Endothelial cell of umbilical vein (primary cell): ENCODE measurements at places on chromosomes 16 and 17. TPM values are rescaled to one million over a fixed set of nuclear protein-coding genes. Genes with fewer than 3 reads are reported as not detected.

The WNT9B gene
- polyA plus RNA-seq = not detected in 2 replicates

The ENKD1 gene
- 16.7 and 21.9 TPM in 2 replicates for polyA plus RNA-seq

The MYCBPAP gene
- 0.05 and 0.40 TPM in 2 replicates for polyA plus RNA-seq

The TMEM238L gene
- polyA plus RNA-seq = not detected in 2 replicates

The PRR15L gene
- polyA plus RNA-seq = not detected in 2 replicates

The KIF2B gene
- not detected in 2 replicates for polyA plus RNA-seq

The SPATA32 gene
- polyA plus RNA-seq = not detected in 2 replicates

- H3K36me3 ChIP-seq = no peaks in the 10 kb centered on the region
- no peak overlapping the region for H3K4me3 ChIP-seq
- H3K27ac ChIP-seq = no peak overlapping the region
- no peak for DNase-seq
These were observed 54.8 kb downstream of the CDRT4 start for GRCh38 chr17:15412606-15413005.

GRCh38 chr16:56348168-56349085 lies 76.9 kb downstream of the AMFR start:
- H3K27ac ChIP-seq = no peak overlapping the region
- no peak overlapping the region for H3K4me3 ChIP-seq
- H3K4me1 ChIP-seq = no peaks in the 10 kb centered on the region
- H3K36me3 ChIP-seq = no peaks in the 10 kb centered on the region
- no peak for DNase-seq

- no peak for DNase-seq
- H3K36me3 ChIP-seq = no peaks in the 10 kb centered on the region
- no peaks in the 10 kb centered on the region for H3K27me3 ChIP-seq
- H3K4me1 ChIP-seq = no peaks in the 10 kb centered on the region
- no peak overlapping the region for H3K4me3 ChIP-seq
These were observed 442.3 kb upstream of the MON1B start for GRCh38 chr16:76748461-76749348.

DNA sequence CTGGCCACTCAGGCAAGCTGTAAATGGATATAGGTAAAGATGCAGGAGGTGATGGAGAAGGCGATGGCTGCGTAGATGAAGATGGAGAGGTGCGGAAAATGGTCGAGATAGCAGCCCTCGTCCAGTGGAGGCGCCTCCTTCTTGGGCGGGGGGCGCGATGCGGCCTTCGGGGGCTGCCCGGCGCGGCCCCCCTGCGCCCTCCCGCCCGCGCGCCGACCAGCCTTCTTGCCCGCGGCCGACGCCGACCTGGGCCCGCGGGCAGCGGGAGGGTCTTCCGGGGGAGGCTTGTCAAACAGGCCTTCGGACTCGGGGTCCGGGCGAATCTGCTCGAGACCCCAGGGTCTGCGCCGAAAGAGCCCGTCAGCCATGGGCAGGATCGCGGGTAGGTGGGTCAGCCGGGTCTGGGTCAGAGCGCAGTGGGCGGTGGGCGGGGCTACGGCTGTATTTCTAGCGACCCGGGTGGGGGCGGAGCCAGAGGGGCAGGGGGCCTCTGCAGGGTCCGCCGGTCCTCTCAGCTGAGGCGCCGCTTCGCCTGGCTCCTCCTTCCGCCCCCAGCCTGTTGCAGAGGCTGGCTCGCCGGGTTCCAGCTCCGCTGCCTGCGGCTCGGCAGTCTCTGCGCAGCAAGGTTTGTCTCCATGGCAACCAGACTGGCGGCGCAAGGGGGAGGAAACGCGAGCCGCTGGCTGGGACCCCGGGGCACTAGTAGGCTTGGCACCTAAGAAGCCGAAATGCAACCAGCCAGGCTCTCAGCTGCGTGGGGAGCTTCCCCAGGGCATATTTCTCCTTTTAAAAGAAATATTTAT lies 14.4 kb downstream of the MIS12 start:
- peak overlapping the region; percentile 79 for H3K4me3 ChIP-seq
- no peaks in the 10 kb centered on the region for H3K27me3 ChIP-seq
- DNase-seq = peak; percentile 85
- peaks cover 5% of the 10 kb centered on the region for H3K4me1 ChIP-seq

DNA sequence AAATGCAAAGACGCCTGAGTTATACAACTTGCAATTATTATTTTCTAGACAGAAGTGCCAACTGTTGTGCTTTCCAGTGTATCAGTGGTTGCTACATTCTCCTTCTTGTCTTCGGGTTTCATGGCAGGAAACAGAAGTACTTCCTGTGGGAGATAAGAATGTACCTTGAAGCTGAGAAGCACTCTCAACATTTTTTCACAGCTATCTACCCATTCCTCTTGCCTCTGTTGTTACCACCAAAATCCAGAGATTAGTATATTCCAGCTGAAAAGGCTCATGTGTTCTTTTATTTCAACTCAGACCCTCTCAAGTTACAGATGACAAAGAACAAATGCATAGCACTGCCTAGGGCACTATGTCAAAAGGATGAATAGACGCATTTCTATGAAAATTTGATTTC lies 4.8 kb upstream of the ADAT1 start:
- peak overlapping the region; percentile 48 for H3K27ac ChIP-seq
- DNase-seq = peak; percentile 54
- peaks cover 23% of the 10 kb centered on the region for H3K4me1 ChIP-seq
- H3K36me3 ChIP-seq = peaks cover 34% of the 10 kb centered on the region
- no peak overlapping the region for H3K4me3 ChIP-seq

DNA sequence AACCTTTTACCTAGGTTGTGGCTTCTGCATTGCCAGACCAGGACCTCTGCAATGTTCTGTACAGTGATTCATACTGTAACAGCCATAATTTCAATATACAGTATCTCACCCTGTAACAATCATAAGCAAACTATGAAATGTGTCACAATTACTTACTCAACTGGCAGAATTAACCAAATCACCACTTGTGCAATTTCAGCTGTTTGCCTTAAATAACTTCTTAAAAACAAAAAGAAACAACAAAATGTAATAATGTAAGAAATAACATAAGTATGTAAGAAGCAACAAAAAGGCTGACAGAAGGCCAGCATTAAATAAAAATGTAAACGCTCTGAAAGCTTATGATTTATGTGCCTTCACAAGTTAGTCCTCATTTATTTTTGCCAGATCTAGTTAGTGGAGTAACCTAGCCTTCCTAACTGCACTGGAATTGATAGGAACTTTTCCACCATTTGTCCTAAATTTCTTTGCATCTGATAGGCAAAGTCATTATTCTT lies 96.9 kb downstream of the SKAP1 start:
- H3K4me1 ChIP-seq = no peaks in the 10 kb centered on the region
- no peaks in the 10 kb centered on the region for H3K36me3 ChIP-seq
- no peak overlapping the region for H3K27ac ChIP-seq
- no peak overlapping the region for H3K4me3 ChIP-seq

- no peak overlapping the region for H3K27ac ChIP-seq
- no peak for DNase-seq
- H3K36me3 ChIP-seq = peaks cover 13% of the 10 kb centered on the region
- H3K4me3 ChIP-seq = no peak overlapping the region
These were observed 168.0 kb downstream of the AATF start for GRCh38 chr17:37116671-37117185.

- DNase-seq = no peak
- H3K27me3 ChIP-seq = peaks cover 28% of the 10 kb centered on the region
- H3K4me1 ChIP-seq = no peaks in the 10 kb centered on the region
- H3K4me3 ChIP-seq = no peak overlapping the region
- H3K27ac ChIP-seq = no peak overlapping the region
These were observed 6.2 kb downstream of the C1QL1 start for GRCh38 chr17:44961921-44962350.

DNA sequence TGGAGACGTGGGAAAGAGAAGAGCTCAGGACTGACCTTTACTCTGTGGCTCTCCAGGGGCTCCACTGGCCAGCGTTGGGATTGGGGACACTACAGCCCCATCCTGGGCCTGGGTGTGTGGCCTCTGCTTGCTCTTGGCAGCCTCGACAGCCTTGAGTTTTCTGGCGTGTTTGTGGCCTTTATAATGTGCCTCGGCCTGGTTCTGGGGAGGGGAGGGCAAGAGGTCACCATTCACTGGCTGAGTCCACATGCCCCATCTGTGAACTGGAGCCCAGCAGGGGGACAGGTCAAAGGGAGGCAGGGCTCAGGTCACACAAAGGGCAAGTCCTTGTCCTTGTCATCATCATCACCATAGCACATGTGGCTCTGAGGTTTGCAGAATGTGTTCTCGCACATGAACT lies 11.7 kb downstream of the NKIRAS2 start:
- no peaks in the 10 kb centered on the region for H3K27me3 ChIP-seq
- no peak for DNase-seq
- H3K4me3 ChIP-seq = no peak overlapping the region
- no peaks in the 10 kb centered on the region for H3K4me1 ChIP-seq
- H3K27ac ChIP-seq = no peak overlapping the region
- no peaks in the 10 kb centered on the region for H3K36me3 ChIP-seq

DNA sequence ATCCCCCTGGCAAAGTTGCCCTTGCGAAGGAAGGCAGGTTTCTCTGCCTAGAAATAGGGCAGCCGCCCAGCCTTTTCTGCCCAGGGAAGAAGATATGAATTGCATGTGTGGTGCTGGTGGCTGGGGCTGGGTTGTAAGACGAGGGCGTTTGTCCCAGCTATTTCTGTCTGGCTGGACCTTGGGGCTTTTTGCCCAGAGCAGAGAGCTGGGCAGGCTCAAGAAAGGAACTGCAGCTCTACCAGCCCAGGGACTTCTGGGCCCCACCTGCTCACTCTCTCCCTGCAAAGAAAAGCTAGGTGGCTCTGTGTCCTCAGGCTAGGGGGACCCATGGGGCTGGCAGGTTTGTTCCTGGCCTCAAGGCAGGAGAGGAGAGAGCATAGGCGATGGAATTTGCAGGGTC lies 586 bp downstream of the CACNG1 start:
- H3K36me3 ChIP-seq = no peaks in the 10 kb centered on the region
- H3K27me3 ChIP-seq = no peaks in the 10 kb centered on the region
- H3K27ac ChIP-seq = no peak overlapping the region
- H3K4me1 ChIP-seq = no peaks in the 10 kb centered on the region

DNA sequence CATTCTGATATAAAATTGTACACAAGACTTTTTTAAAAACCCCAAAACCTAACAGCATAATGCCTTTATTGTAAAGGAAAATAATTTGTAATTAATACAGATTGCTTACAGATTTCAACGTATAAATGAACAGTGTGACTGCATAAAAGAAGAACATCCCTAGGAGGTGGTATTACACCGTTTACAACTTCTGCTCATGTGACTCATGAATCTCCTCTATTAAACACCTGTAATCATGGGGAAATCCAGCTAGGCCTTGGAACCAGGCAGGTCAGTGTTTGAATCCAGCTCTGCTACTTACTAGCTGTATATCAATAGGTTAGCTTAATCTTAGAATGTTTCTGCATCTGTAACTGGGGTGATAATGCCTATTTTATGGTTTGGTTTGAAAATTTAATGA lies 15.2 kb downstream of the RABEP1 start:
- H3K27ac ChIP-seq = no peak overlapping the region
- H3K4me3 ChIP-seq = no peak overlapping the region
- no peaks in the 10 kb centered on the region for H3K36me3 ChIP-seq
